ENCODE measurements at places on chromosomes 6 and 20. TPM values are rescaled to one million over a fixed set of nuclear protein-coding genes. Genes with fewer than 3 reads are reported as not detected.

RHAG gene
- not detected for total RNA-seq

E2F3 gene
- total RNA-seq, result 11.9 TPM

SAPCD1 gene
- 4.4 TPM for total RNA-seq

ABHD16B gene
- not detected for total RNA-seq

CENPQ gene
- 4.6 TPM for total RNA-seq

HLA-DRB5 gene
- total RNA-seq, result 6.6 TPM

PI16 gene
- 69.5 TPM for total RNA-seq

C20orf144 gene
- not detected for total RNA-seq

ERVFRD-1 gene
- not detected for total RNA-seq

TMC2 gene
- 1.4 TPM for total RNA-seq

DYNLT2 gene
- total RNA-seq, result 4.1 TPM

MLN gene
- not detected for total RNA-seq

CARMIL1 gene
- total RNA-seq, result 40.8 TPM

POU5F1 gene
- total RNA-seq, result not detected

SLC22A2 gene
- total RNA-seq, result 0.31 TPM

APOBEC2 gene
- not detected for total RNA-seq

GRM4 gene
- total RNA-seq, result 7.3 TPM

FABP7 gene
- total RNA-seq, result 21.0 TPM

TRIM31 gene
- not detected for total RNA-seq

EMILIN3 gene
- total RNA-seq, result 6.1 TPM

LBP gene
- total RNA-seq, result not detected

RXRB gene
- total RNA-seq, result 56.9 TPM

OXT gene
- not detected for total RNA-seq

TAAR6 gene
- not detected for total RNA-seq

CRISP3 gene
- total RNA-seq, result not detected

ENPP5 gene
- 29.0 TPM for total RNA-seq

RAET1G gene
- total RNA-seq, result not detected

TAF8 gene
- total RNA-seq, result 28.5 TPM

GABRR2 gene
- 1.1 TPM for total RNA-seq

ZBP1 gene
- 0.40 TPM for total RNA-seq

KCNQ2 gene
- total RNA-seq, result 315 TPM

COL19A1 gene
- total RNA-seq, result 8.8 TPM

ABCC10 gene
- 48.9 TPM for total RNA-seq

DEFB124 gene
- not detected for total RNA-seq

RCAN2 gene
- 157 TPM for total RNA-seq

PRKN gene
- 31.3 TPM for total RNA-seq

MLIP gene
- 81.7 TPM for total RNA-seq

LSM14B gene
- 70.6 TPM for total RNA-seq

SLC22A7 gene
- 2.8 TPM for total RNA-seq

TCF21 gene
- not detected for total RNA-seq

ADGB gene
- not detected for total RNA-seq

SPATS1 gene
- not detected for total RNA-seq

NTSR1 gene
- total RNA-seq, result 1.8 TPM

GJA10 gene
- not detected for total RNA-seq

PLAGL1 gene
- total RNA-seq, result 17.4 TPM

PM20D2 gene
- total RNA-seq, result 8.3 TPM

TXLNB gene
- total RNA-seq, result 1.6 TPM

F13A1 gene
- total RNA-seq, result 4.3 TPM

FGD2 gene
- 16.2 TPM for total RNA-seq

HELZ2 gene
- 9.9 TPM for total RNA-seq

TCFL5 gene
- 33.8 TPM for total RNA-seq

CPNE5 gene
- 79.9 TPM for total RNA-seq

KHDC1L gene
- total RNA-seq, result 2.4 TPM

FLOT1 gene
- total RNA-seq, result 184 TPM

HRH3 gene
- total RNA-seq, result 29.8 TPM
